ENCODE measurements at places on chromosomes 11 and 22.

DNA sequence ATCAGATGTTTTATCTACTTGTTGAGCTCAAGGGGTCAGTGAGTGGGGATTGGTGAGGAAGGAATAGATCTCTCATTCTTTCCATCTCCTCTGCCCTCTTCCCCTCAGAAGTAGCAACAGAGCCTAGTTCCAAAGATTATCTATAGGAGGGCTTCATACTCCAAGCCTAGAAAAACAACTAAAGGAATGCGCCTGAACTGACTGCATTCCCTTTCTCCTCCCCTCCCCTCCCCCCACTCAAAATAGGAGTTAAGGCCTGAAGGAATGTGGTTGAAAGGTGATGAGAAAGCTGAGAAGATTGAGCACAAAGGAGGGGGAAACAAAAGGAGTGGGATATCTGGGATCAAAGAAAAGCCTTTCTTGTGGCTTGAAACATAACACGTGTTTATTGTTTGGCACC is 10.5 kb downstream of the EMSY start:
- DNase-seq, result no peak

DNA sequence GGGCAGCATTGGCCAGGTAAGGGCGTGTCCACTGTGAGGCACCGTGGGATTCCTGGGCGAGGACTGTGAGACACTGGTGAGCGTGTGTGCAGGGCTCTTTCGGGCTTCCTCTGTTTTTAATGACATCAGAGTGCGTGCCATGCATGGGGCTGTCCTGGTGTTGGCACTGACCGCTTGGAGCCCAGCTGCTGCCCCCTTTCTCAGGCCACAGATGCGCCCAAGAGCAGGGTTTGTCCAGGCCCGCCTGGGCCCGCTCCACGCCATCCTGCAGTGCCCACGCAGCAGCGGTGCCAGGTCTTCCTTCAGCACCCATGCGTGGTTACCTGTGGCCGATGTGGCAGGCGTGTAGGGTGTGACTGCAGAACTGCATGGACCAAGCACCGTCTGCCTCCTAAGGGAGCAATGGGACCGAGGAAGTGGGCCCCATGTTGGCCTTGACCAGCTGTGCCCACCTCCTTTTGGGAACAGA is 72.3 kb upstream of the SEPTIN5 start:
- no peak for DNase-seq

DNA sequence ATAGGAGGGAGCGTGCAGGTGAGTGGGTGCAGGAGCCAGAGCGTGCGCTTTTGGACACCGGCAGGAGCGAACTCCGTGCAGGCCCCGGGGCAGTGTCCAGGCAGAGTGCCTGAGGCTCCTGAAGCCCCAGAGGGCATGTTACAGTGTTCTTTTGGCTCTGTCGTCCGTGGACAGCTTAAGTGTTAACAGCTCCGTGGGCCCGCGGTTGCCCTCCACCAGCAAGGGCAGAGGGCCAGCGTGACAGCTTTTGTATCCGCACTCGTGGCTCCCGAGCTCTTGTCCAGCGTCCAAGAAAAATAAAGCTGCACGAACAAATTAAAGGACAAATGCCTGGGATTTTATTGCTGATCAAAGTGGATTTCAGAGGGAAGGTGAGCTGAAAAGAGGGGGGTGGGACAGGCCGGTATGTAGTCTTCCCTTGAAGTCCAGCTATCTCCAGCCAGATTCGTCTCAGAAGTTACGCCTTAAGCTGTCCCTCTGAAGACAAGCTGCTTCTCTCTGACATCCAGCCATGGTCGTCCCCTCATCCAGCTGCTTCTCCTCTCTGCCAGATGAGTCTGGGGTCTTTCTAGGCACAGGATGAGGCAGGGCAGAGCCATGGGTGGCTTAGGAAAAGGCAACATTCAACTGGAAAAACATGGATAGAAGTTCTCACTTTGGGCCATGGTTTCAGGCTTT is 968 bp upstream of the TMEM109 start:
- DNase-seq, result no peak

GRCh38 chr22:32579529-32580220 is 105.1 kb downstream of the FBXO7 start:
- no peak for DNase-seq

GRCh38 chr22:24526191-24526590 is 28.7 kb downstream of the GUCD1 start:
- no peak for DNase-seq

- peak; percentile 70 for DNase-seq
Measured at GRCh38 chr11:60860943-60861342, 5.2 kb upstream of the PTGDR2 start.

- peak; percentile 65 for DNase-seq
Measured at GRCh38 chr11:82523141-82523540, 210.5 kb downstream of the FAM181B start.

DNA sequence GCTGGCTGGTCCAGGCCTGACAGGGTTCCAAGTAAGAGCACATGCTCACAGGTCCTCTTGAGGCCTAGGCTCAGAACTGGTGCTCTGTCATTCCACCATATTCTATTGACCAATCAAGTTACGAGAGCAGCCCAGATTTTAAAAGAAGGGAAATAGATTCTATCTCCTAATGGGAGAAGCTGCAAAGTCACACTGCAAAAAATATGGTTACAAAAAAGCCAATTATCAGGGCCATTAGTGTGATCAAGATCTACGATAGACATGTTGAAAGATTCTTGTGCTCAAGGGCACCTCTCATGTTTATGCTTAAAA is 96.1 kb downstream of the CD44 start:
- no peak for DNase-seq

DNA sequence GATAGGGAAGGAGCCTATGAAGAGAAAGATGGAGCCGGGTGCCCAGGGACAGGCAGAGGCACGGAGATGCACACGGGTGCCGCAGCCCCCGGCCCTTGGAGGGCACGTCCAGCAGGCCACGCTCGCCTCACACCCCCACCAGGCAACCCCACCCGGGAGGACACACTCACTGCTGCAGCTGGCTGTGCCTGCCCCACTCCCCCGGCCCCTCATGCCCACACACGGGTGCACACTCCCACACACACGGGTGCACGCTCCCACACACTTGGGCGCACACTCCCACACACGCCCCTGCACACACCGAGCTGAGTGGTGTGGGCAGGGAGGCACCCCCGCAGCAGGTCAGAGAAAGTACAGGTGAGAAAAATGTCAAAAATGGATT is 1.1 kb downstream of the MOB2 start:
- no peak for DNase-seq

- DNase-seq, result no peak
Measured at GRCh38 chr22:49833340-49834007, 5.8 kb upstream of the BRD1 start.

DNA sequence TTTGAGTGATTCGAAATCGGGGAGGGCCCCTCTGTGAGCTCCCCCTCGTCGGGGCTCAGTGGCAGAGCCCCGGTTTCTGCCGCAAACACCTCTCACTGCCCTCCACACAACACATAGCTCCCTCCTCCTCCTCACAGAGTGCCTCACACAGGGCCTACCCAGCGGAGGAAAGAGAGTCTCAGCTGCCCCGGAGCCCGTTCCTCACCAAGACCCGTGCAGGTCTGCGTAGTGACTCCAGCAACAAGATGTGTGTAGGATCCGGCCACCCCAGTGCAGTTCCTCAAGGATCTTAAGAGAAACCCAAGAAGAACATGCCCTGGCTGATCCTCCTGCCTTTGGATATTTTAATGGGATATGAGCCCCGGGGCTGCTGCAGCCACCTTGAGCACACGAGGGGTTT is 238.4 kb downstream of the BRD1 start:
- no peak for DNase-seq

DNA sequence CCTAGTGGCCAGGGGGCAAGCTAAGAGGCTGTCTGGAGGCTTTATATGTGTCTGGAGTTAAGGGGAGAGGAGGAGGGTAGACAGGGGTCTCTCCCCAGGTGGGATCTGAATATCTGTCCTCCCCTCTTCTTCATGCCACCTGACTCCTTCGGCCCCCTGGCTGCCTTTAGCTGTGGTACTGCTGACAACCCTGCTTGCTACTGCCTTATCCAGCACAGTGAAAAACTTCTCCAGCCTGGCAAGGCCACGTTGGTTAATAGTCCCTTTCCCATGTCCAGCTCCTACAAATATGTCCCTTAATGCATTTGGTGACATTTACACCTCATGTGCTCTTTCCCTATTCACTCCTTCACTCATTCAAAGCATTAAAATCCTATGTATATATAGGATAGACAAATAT is 42.4 kb upstream of the NNMT start:
- DNase-seq, result no peak

DNA sequence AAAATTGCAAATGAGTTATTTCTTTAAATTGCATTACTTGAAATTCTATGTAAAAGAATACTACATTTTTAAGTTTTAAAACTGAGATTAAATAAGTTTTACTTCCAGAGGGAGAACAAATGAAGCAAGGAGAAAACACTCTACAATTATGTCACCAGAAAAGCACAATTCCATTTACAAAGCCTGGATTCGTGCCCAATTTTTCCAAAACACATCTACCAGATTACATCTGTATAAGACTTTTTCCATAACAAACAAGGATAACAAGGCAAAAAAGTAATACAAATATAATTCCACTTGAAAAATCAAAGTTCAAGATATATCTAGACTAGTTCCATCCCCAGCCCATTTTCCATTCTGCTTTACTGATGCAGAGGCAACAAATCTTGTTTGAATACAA is 40.5 kb downstream of the MTMR2 start:
- no peak for DNase-seq

DNA sequence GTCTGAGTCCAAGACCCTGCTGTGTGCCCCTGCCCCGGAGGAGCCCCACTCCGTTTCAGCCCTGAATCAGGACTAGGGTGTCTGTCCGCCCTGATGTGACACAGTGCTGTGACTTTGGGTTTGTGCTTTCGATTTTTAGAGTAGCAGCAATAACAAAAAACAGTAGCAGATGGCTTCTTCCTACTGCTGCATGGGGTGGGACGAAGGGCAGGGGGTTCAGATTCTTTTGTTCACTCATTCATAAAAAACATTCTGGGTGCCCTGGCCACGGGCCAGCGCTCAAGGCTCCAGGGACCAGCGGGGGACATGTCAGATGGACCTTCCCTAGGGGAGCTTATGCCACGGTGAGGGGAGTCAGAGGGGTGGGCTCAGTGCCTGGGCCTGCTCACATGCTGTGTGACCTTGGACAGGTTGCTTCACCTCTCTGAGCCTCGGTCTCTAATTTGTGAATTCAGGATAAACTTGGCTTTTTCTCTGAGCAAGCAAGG is 24.6 kb upstream of the PRR5 start:
- no peak for DNase-seq

DNA sequence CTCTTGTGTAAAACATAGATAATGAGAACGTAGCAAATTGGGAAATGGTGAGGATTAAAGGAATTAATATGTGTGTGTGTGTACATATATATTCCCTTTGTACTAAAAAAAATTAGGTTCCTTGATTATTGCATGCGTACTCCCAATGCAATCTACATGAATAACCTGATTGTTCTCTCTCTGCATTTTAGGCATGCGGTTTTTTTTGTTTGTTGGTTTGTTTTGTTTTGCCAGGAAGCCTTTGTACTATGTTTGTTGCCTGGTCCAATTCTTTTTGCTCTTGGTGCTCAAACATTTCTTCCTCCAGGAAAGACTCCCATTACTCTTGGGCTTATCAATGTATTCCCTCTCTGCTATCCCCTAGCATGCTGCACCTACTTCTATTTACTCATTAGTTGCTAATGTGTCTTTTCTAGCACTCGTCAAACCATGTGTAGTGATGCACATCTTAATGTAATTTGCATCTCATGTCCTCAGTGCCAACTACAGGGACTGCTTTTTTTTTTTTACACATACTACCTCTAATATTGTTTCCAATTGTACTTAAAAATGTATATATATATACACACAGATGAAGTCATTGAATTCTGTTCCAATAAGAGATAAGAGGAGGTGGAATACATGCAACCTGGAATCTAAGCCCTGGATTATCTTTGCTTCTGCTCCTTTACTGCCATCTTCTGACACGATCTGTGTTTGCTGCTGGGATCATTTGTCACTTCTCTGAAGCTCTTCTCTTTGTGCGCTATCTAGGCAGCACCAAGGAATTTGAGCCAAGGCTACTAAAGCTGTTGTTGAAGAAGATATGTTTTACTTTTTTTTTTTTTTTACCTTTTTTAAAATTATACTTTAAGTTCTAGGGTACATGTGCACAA is 197.2 kb upstream of the ANO3 start:
- DNase-seq, result no peak

DNA sequence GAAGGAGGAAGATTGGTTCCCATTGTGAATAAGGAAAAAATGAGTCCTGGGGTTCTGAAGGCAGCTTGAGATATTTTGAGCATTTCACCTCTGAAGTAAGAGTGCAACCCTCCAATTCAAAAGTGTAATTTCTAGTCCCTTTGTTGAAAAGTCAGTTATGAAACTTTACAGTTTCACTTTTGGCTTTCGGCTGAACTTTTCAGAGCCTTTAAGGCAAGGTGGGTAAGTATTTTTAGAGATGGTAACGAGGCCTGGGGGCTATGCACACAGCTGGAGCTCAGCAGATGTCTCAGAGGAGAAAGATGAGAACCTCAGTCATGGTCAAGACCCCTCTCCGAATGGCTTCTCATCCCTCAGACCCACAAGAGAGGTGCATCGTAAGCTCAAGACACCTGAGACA is 267.6 kb downstream of the KIRREL3 start:
- no peak for DNase-seq

- DNase-seq, result peak; percentile 14
Measured at GRCh38 chr11:1521382-1522080, 35.0 kb upstream of the MOB2 start.

DNA sequence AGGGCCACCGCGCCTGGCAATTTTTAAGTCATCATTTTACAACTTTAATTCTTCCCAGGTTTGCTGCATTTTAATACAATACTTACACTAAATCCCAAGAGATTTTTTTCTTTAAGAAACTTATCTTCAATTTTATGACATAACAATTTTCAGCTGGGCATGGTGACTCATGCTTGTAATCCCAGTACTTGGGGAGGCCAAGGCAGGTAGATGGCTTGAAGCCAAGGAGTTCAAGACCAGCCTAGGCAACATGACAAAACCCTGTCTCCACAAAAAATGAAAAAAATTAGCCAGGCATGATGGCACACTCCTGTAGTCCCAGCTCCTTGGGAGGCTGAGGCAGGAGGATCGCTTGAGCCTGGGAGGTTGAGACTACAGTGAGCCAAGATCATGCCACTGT is 38.8 kb downstream of the CLDN25 start:
- DNase-seq, result no peak

GRCh38 chr11:130358398-130358797 is 43.7 kb upstream of the ZBTB44 start:
- DNase-seq, result no peak

- peak; percentile 15 for DNase-seq
Measured at GRCh38 chr11:2702771-2703362, 3.1 kb upstream of the KCNQ1OT1 start.

Measured in glutamatergic neuron (in vitro differentiated cells).